Right ventricle myocardium superior (tissue), 1 donor: ENCODE measurements at places on chromosomes 13 and 19. TPM values are rescaled to one million over a fixed set of nuclear protein-coding genes. Genes with fewer than 3 reads are reported as not detected.

GRCh38 chr19:38452430-38453366 lies 19.2 kb downstream of the RYR1 start:
- DNase-seq: no peak

GRCh38 chr19:14433554-14434501 lies 722 bp downstream of the PKN1 start:
- DNase-seq: no peak

The GNG7 gene
- 35.2 TPM for total RNA-seq

- DNase-seq: no peak
These were observed 107.2 kb downstream of the KCNRG start for GRCh38 chr13:50122455-50122854.

The NANOS2 gene
- not detected for total RNA-seq

The SIGLEC10 gene
- 0.19 TPM for total RNA-seq

DNA sequence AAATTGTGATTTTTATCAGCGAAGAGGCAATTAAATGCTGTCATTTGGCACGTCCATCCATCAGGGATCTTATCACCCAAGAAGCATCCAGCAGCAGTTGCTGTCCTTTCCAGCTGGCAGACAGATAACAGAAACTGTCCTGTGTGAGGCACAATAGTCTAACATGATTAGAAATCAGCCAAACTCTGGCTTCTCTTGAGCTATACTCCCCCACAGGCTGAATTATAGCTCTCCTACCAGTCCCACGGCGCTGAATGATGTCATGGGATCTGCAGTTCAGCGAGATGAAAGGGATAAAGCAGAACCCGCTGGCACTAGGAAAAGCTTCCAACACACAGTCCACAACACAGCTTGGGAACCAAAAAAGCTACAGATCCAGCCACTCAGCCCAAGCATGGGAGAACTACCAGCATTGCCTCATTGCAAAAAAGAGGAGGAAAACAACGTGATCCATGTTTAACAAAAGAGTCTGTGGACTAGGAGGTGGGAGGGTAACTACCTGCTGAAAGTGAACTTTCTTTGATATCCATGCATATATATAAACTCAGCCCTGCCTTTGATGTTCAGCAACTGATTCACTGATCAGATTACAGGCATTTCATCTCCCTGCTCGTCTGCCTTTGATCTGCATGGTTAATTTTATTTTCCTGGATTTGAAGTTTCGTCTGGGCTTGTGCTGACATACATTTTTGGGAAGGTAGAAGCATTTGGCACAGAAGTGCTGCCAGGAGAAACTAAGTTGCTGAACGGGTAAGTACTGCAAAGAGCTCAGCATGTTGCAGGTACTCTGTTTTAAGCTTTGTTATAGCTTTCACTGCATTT lies at the start of gene TNFRSF19:
Gene TNFRSF19, plus strand, starts transcription at position 314 of the 822 bp plus-strand sequence. CDS start 19,772 bp downstream, outside the sequence.
- peak; percentile 56 for DNase-seq

- DNase-seq: peak; percentile 47
These were observed 2.5 kb upstream of the DCT start for GRCh38 chr13:94481941-94482340.

DNA sequence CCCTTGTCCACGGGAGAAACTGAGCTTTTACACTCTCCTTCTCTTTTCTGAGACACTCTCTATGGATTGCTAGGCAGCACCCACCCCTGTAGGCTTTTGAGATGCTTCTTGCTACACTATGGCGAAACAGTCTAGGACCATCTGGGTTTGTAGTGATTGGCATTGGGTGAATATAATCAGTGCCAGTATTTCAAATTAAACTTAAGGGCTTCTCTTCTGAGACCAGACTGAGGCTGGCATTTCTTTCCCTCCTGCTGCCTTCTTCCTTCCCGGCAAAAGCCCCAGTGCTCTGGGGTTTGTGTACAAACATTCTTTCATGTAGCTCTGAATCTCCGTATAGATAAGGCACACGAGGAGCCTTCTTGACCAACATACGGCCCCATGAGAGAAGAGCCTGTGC lies 276.7 kb downstream of the SLC7A1 start:
- DNase-seq: no peak

The CALR3 gene
- total RNA-seq: not detected

The GIPR gene
- total RNA-seq: 3.8 TPM

DNA sequence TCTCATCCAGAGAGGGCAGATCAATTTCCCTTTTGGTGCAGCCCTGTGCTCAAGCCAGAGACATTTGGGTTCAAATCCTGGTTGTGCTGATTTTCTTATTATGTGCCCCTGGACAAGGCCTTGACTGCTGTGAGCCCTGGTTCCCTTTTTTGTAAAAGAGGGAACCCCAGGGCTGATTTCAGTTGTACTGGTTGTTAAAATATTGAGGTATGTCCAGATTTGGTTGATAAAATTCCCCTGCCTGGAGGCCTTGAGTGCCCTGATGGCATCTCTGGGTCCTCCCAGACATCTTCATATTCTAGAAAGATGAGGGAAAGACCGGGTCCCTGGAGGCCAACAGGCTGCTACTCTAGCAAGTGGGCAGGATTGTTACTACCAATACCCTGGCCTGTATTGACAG lies 14.4 kb upstream of the PLAUR start:
- no peak for DNase-seq

The NEK5 gene
- 0.13 TPM for total RNA-seq

The AMER2 gene
- total RNA-seq: not detected

GRCh38 chr19:45815481-45816216 lies 541 bp upstream of the RSPH6A start:
- no peak for DNase-seq

DNA sequence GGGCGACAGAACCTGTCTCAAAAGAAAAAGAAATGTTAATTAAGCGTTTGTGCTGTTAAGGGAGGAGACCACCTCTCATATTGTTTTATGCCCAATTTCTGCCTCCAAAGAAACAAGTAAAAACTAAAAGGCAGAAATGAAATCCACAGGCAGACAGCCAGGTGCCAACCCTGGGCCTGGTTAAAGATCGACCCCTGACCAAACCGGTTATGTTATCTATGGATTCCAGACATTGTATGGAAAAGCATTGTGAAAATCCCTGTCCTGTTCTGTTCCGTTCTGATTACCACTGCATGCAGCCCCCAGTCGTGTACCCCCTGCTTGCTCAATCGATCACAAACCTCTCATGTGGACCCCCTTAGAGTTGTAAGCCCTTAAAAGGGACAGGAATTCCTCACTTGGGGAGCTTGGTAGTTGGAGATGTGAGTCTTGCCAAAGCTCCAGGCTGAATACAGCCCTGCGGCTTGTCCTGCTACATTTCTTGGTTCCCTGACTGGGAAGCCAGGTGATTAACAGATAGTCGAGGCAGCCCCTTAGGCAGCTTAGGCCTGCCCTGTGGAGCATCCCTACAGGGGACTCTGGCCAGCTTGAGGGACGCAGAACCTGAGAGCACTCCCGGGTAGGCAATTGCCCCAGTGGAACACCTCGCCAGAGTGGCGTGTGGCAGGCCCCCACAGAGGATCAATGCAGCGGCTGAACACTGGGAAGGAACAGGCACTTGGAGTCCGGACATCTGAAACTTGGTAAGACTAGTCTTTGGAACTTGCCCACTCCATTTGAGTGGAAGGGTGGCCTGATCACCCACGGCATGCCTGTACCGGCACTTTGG lies 748 bp upstream of the ZNF552 start:
- DNase-seq: no peak

GRCh38 chr19:10086591-10087192 lies 575 bp downstream of the SHFL start:
- DNase-seq: no peak

The ZNF729 gene
- total RNA-seq: not detected

The FGF21 gene
- not detected for total RNA-seq

DNA sequence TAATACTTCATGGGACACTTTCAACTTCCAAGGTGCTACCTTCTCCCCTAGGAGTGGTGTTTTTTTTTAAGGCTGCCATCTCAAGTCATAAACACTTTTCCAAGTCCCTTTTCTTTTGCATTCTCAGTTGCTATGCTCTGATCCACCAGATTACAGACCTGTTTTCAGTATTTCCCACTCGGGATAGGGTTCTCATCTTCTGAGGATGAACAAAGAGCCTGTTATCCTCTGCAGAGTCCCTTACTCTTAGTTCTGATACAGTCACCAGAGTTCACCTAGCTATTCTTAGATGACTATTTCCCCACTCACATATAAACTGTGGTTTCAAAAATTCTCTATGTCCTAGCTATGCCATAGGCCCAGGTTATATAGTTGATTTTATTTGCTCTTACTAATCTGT lies 15.9 kb downstream of the ZDHHC20 start:
- DNase-seq: no peak

The TMEM38A gene
- total RNA-seq: 44.6 TPM

The PALM gene
- total RNA-seq: 32.9 TPM

The CYP2F1 gene
- not detected for total RNA-seq

- no peak for DNase-seq
These were observed 44.7 kb downstream of the CACNA1A start for GRCh38 chr19:13461536-13461935.

DNA sequence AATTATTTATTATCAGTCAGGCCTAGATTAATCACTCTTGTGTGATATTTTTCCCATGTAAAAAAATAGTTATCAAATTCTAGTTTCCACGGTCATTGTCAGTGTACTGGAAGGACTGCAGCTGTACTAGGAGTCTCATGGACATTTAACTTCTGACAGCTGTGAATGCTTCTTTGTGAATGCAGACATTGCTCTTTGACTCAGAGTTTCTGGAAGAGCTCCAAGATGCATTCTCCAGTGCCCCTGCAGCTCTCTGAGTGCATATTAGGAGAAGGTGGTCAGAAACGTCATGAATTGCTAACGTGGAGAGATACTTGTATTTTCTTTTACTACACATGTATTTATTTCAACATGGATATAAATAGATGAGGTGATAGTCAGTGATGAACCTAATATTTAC lies 9.7 kb upstream of the SLITRK5 start:
- no peak for DNase-seq

- no peak for DNase-seq
These were observed 117.6 kb downstream of the DNAJC15 start for GRCh38 chr13:43140985-43141384.

The PSG7 gene
- not detected for total RNA-seq

GRCh38 chr13:113552079-113552478 lies 32.5 kb upstream of the TFDP1 start:
- no peak for DNase-seq

DNA sequence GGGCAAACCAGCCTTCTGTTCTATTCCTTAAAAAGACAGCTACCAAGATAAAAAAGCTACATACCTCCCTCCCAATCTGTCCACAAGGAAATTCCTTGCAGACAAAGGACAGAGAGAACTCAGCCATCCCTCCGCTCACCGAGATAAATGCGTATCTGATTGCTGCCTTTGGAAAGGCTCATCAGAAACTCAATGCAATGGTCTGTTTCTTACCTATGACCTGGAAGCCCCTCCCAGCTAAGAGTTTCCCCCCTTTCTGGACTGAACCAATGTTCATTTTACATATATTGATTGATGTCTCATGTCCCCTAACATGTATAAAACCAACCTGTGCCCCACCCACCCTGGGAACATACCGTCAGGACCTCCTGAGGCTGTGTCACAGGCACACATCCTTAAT lies 11.6 kb downstream of the BTBD2 start:
- no peak for DNase-seq

DNA sequence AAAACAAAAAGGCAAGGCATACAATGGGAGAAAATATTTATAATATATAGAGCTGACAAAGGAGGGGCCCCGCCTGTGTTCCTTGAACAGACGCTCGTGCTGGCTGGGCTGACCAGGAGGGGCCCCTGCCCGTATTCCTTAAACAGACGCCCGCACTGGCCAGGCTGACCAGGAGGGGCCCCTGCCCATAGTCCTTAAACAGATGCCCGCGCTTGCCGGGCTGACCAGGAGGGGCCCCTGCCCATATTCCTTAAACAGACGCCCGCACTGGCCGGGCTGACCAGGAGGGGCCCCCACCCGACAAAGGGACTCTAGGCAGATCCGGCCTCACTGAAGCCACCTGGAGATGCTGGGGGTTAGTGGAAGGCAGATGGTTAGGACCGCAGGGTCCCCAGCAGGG lies 9.3 kb downstream of the ADPRHL1 start:
- no peak for DNase-seq

DNA sequence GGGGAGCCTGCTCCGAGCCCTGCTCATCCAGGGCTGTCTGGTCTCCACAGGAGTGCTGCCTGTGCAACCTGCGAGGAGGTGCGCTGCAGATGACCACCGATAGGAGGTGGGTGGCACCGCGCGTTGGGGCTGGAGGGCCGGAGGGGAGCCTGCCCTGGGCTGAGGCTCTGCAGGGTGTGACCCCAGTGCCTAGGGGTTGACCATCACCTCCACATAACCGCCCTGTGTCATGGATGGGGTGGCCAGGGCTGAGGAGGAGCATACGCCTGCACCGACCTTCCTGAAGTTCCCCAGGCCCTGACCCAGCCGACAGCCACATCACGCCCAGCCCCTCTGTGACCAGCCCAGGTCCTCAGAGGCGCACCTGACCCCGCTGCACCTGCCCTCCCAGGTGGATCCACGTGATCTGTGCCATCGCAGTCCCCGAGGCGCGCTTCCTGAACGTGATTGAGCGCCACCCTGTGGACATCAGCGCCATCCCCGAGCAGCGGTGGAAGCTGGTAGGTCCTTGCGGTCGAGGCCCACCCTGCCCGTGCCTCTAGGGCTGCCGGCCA lies 168.7 kb downstream of the KDM4B start:
- no peak for DNase-seq

DNA sequence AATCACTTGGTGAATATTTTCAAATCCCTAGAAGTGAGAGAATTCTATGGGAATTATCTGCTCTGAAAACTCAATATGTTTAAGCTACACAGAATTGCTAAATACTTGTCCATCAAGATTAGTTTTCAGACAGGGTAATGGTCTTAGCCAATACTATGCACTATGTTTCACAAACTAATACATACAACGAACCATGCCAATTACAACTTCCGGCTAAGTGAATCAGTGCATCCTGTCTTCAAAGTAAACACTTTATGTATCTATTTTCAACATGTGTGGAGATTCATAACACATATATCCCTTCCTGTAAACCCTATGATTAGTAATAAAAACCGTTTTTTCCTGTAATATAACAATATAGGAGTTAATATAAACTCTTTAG lies 181.5 kb downstream of the POSTN start:
- DNase-seq: no peak

DNA sequence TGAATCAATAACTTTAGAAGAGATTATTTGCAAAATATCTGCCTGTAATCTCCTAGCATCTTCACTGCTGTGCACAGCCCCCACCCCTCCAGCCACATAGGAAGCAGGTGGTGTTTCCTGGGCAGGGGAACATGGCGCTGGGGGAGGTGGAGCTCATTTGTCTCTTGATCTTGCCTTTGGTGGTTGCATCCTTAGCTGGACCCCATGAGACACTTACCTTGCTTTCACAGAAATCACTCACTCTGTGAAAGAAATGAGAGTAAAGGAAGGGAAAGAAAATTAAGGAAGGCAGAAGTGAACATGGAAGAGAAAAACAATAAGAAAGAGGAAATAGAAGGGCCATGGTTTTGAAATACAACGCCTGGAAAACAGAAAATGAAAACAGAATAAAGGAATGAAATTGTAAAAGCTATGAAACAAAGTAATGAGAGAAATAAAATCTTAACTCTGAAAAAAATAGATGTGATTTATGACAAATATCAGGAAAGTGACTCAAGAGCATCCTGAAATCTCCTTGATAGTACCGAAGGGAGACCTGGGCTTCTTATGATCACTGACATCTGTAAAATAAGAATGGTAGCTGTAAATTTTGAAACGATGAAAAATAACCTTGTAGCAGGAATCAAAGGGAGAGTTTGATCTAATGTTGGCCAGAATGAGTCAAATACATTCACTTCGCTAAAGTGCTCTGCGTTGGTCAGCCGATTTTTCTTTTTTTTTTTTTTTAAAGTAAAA lies 17.2 kb upstream of the RNASEH2B start:
- DNase-seq: no peak

The RXFP2 gene
- total RNA-seq: not detected

GRCh38 chr19:40553885-40554857 lies 22.5 kb upstream of the SHKBP1 start:
- DNase-seq: no peak
